ENCODE measurements at places on chromosomes 6 and 20. TPM values are rescaled to one million over a fixed set of nuclear protein-coding genes. Genes with fewer than 3 reads are reported as not detected.

GJA1 gene
- 14.0 TPM for total RNA-seq

FHL5 gene
- total RNA-seq: not detected

C20orf204 gene
- 2.1 TPM for total RNA-seq

SLA2 gene
- 0.51 TPM for total RNA-seq

LSM14B gene
- 50.1 TPM for total RNA-seq

PTCHD4 gene
- total RNA-seq: not detected
